ENCODE measurements at places on chromosomes 5 and 9. TPM values are rescaled to one million over a fixed set of nuclear protein-coding genes. Genes with fewer than 3 reads are reported as not detected.

MELK gene
- 73.0 TPM for total RNA-seq

FAM114A2 gene
- 43.0 TPM for total RNA-seq

HMMR gene
- total RNA-seq: 53.1 TPM

JADE2 gene
- total RNA-seq: 24.5 TPM

RNF38 gene
- total RNA-seq: 40.2 TPM

FBXW11 gene
- 80.4 TPM for total RNA-seq

KIF12 gene
- total RNA-seq: 0.22 TPM

S100Z gene
- total RNA-seq: not detected

C9 gene
- 0.13 TPM for total RNA-seq

SLC46A2 gene
- total RNA-seq: not detected

NR6A1 gene
- total RNA-seq: 1.2 TPM

MRPS30 gene
- total RNA-seq: 72.6 TPM

MATR3 gene
- 372 TPM for total RNA-seq

IGFBPL1 gene
- 0.29 TPM for total RNA-seq

RAB3C gene
- total RNA-seq: not detected

FOXD1 gene
- not detected for total RNA-seq

SERF1A gene
- total RNA-seq: 15.4 TPM

CCL21 gene
- not detected for total RNA-seq

SCGB3A2 gene
- not detected for total RNA-seq

CDH18 gene
- not detected for total RNA-seq

RUFY1 gene
- 51.1 TPM for total RNA-seq

SHROOM1 gene
- total RNA-seq: 8.5 TPM

IFNA2 gene
- total RNA-seq: not detected

HMCN2 gene
- total RNA-seq: 0.07 TPM

MAP1B gene
- 318 TPM for total RNA-seq

C5orf58 gene
- not detected for total RNA-seq

DOCK2 gene
- under 0.01 TPM for total RNA-seq

PCDHGA1 gene
- 0.40 TPM for total RNA-seq

SLC34A3 gene
- not detected for total RNA-seq

EEIG1 gene
- 8.2 TPM for total RNA-seq

BAAT gene
- total RNA-seq: 0.07 TPM

PPP1R26 gene
- 16.5 TPM for total RNA-seq

NR2F1-AS1 gene
- total RNA-seq: 21.5 TPM

HTR1A gene
- not detected for total RNA-seq

SPINK1 gene
- total RNA-seq: not detected

GRXCR2 gene
- not detected for total RNA-seq

PAEP gene
- total RNA-seq: not detected

COL27A1 gene
- 19.4 TPM for total RNA-seq

INSL6 gene
- not detected for total RNA-seq

PRUNE2 gene
- total RNA-seq: 29.1 TPM

TLX3 gene
- total RNA-seq: not detected

CTSV gene
- total RNA-seq: 1.2 TPM

GABRA1 gene
- not detected for total RNA-seq

FBXO38 gene
- 111 TPM for total RNA-seq

SLC36A3 gene
- total RNA-seq: not detected

AIF1L gene
- 49.5 TPM for total RNA-seq

PCDHB3 gene
- 0.27 TPM for total RNA-seq

Data from thoracic aorta endothelial cell (primary cell).